HCT116 (cell line): ENCODE measurements at places on chromosomes 12 and 14. TPM values are rescaled to one million over a fixed set of nuclear protein-coding genes. Genes with fewer than 3 reads are reported as not detected.

The FOXM1 gene
- 85.1 TPM for total RNA-seq

- DNase-seq, result no peak
Measured at GRCh38 chr12:10272467-10272866, 35.2 kb upstream of the KLRD1 start.

DNA sequence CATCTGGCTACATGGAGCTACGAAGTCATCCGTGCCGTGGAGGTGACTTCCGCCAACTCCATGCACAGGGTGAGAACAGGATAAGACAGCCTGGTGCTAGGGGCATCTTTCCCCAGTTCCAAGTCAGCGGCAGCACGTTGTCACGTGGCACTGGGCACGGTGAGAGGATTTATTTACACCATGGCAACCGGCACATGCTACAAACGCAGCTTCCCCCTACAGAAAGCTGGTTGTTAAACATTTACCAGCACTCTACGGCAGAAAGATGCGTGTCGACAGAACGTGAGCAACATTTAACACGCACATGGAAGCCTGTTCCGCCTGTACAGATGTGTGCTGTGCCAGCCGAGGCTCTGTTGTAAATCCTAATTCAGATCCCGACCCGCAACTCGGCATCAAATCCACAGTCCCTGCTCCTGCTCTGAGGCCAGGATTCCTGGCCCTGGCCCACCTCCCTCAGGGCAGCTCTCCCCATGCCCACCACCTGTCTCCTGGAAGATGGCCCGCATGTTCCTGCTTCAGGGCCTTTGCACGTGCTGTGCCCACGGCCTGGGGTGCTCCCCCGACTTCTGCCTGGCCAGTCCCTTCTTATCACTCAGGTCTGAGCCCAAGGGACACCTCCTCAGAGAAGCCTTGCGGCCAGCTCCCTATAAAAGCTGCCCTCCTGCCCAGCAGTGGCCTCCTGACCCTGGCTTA, 114.1 kb downstream of the RFLNA start:
- DNase-seq, result no peak

DNA sequence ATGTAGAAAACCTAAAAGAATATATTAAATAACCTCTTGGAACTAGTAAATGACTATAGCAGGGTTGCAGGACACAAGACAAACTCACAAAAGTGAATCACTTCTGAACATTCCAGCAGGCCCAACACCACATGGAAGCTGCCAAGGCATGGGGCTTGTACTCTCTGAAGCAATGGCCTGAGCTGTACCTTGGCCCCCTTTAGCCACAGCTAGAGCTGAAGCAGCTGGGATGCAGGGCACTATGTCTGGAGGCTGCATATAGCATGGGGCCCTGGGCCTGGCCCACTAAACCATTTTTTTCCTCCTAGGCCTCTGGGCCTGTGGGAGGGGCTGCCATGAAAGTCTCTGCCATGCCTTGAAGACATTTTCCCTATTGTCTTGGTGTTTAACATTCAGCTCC, 1067.3 kb downstream of the LRFN5 start:
- no peak for DNase-seq

GRCh38 chr14:84819528-84819927, 710.4 kb upstream of the FLRT2 start:
- DNase-seq, result no peak

DNA sequence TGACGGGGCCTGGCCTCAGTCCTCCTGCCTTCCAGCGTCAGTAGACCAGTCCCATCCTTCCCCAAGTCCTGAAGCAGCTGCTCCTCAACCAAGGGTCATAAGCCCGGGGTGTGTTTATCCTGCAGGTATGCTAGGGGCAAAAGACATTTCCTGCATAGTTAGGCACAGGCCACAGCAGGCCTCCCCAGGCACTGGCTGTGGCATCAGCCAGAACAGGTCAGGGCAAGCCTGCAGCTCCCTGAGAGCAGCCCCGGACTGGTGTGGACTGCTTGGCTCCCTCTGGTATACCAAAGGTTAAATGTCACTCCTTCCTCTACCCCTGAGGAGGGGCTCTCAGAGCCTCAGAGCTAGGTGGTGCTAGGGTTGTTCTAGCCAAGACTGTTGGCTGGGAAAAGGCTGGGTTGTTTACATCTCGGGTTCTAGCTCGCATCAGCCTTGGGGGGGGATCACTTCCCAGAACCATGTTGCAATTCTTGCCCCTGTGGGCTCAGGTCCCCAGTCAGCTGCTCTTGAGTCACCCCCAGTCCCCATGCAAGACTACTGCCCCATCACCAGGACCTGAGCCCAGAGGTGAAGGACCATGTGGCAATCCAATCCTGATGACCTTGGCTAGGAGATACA, 2.9 kb downstream of the MMP14 start:
- DNase-seq, result no peak

- DNase-seq, result no peak
Measured at GRCh38 chr14:61557262-61557661, 138.1 kb upstream of the HIF1A start.

DNA sequence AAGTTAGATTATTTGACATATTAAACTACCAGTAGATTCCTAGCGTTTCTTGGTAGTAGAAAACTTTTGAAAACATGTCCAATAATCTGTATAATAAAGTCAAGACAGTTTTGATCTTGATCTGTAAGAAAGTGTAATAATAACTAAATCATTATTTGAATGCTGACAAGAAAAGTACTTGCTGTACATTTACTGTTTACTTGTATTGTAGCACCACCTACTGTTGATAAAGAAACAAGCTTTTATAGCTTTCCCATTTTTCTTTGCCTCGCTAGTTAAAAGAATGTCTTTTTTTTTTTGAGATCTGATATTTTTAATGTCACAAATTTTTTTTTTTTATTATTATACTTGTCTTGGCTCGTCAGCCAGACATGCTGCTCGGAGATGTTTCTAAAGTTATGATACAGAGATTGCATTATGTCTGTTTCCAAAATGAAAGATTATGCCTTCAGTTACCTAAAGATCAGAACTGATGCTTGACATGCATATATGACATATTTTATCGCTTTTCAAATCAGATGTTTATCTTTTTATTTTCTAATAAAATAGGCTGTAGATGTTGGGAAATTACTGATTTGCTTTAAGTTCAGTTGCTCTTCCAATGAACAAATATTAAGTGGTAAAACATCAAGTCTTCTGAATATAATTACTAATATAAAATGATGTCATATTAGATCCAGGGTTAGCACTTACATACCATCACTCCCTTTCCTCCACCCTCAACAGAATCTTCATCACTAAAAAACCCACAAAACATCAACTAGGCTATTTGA, 140.5 kb downstream of the AKAP6 start:
- DNase-seq, result peak; percentile 26

DNA sequence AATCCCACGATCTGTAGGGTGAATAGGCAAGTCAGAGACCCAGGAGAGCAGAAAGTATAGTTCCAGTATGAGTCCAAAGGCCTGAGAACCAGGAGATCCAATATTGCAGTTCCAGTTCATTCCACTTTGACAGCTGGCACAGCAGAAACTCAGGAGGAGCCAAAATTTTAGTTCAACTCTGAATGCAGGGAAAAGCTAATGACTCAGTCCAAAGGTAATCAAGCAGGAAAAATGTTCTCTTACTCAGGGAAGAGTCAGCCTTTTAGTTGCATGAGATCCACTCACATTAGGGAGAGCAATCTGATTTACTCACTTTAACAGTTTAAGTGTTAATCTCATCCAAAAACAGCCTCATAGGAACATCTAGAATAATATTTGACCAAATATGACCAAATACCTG, 130.2 kb upstream of the LRFN5 start:
- DNase-seq, result no peak

DNA sequence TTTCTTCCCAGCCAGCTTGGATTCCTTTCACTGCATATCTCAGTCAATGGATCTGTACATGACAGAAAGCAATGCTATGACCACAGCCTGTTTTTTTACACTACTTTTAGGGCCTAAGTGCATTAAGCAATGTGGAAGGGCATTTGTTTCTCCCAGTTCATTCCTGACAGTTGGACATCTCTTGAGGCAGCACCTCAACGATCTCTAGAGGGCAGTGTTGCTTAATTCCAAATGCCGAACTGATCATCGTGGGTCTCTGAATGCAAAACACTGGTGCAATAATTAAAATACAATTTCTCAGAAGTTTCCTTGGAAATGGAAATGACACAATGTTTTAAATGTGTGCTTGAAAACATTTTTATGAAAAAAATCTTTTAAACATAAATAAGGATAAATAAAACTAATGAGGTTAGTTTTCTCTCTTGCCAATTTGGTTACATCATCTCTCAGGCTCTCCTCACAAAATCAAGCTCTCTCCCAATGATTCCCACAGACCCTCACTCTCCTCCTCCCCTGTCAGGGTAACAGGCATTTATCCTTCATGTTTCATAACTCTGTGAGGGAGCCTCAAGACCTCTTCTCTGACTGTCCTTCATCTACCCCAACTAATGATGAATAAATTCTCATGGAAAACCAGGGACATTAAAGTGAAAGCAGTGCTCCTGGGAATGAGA, 192.4 kb upstream of the SLC16A7 start:
- DNase-seq, result peak; percentile 55

DNA sequence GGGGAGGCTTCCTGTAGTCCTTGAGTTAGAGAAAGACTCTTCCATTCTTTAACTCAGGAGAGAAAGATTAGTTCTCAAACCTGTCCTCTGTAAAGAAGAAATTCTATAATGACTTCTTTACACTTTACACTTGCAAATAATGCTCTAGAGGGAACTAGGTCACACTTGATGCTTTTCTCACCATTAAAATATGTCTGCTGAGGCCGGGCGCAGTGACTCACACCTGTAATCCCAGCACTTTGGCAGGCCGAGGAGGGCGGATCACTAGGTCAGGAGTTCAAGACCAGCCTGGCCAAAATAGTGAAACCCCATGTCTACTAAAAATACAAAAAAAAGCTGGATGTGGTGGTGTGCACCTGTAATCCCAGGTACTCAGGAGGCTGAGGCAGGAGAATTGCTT, 6.3 kb downstream of the NTN4 start:
- DNase-seq, result no peak

GRCh38 chr12:109140560-109140959, 24.2 kb downstream of the ACACB start:
- DNase-seq, result no peak

DNA sequence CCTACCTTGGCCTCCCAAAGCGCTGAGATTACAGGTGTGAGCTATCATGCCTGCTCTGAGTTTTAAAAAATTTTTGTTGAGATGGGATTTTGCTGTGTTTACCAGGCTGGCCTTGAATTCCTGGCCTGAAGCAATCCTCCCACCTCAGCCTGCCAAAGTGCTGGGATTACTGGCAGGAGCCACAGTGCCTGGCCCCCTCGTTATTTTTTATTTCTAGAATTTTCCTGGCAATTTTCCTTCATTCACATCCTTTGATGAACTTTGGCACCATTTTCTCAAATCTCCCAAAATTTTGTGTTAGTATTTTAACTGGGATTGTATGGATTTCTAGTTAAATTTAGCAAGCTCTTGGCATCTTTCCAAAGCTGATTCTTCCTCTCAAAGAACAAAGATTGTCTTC, 24.6 kb upstream of the SCARB1 start:
- no peak for DNase-seq

The FBLN5 gene
- 3.3 TPM for total RNA-seq

GRCh38 chr12:118361092-118361404, 11.7 kb downstream of the TAOK3 start:
- no peak for DNase-seq

The SLC38A6 gene
- total RNA-seq, result 9.5 TPM

The KMT2D gene
- total RNA-seq, result 71.3 TPM

- no peak for DNase-seq
Measured at GRCh38 chr14:55426891-55427290, 13.5 kb downstream of the TBPL2 start.

DNA sequence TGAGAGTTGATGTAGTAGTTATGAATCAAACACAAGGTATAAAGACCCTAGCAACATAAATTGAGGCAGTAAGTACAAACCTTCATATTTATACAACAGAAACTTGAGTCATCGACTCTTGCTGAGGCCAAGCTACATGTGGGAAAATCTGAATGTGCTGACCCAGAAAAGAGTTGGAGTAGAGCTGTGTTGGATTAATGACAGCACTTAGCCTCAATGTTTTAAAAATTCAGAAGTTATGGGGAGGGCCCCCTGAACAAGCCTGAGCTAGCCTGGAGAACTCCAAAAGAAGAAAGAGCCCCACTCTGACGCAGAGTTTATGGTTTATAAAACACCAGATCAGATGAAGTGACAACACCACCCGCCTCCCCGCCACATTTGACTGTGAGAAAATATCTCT, 100.0 kb downstream of the DUSP6 start:
- no peak for DNase-seq

GRCh38 chr14:103623883-103624482, 5.0 kb upstream of the KLC1 start:
- no peak for DNase-seq

GRCh38 chr12:127625176-127625771, 641.7 kb upstream of the TMEM132C start:
- no peak for DNase-seq

DNA sequence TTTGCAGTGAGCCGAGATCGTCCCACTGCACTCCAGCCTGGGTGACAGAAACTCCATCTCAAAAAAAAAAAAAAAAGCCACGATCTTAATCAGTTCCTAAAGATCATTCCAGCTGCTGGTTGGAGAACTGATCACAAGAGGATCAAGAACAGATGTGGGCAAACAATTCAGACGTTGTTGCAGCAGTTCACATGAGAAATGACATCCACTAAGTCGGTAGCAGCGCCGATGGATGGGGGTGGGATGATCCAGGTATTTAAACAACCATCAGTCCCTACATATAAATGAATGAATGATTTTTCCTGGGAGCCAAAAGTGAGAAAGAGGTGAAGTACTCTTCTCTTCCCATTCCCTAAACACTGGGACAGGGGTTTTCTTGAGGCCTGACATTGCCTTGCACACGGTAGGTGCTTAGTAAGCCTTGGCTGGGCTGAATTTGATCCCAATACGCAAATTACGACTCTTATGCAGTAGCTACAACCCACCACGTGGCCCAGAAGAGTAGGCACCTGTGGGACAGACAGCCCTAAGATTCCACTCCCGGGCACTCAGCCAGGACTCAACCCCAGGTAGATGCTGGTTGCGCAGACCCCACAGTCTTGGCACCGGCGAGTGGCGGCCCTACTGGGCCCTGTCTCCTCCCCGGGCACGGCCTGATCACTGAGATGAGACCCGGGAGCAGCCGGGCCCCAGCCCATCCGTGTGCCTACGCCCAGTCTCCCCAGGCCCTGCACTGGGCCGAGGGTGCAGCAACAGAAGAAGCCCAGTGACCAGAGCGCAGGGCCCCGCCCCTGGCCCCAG, 565 bp downstream of the SPRYD3 start:
- DNase-seq, result no peak

The LMNTD1 gene
- total RNA-seq, result not detected

The C12orf56 gene
- not detected for total RNA-seq
